ENCODE measurements at places on chromosomes 16 and 17. TPM values are rescaled to one million over a fixed set of nuclear protein-coding genes. Genes with fewer than 3 reads are reported as not detected.

WNT3 gene
- total RNA-seq = 3.9 TPM

KLHL36 gene
- total RNA-seq = 25.9 TPM

ZSCAN32 gene
- 10.8 TPM for total RNA-seq

BCL6B gene
- total RNA-seq = not detected

EXOC3L1 gene
- 0.20 TPM for total RNA-seq

CDH8 gene
- 0.32 TPM for total RNA-seq

SOX8 gene
- total RNA-seq = 3.0 TPM

COL1A1 gene
- total RNA-seq = 8.9 TPM

TPSD1 gene
- total RNA-seq = not detected
